ENCODE measurements at places on chromosomes 11 and 22.

- DNase-seq: no peak
Observed at GRCh38 chr11:69202511-69203221, 46.9 kb downstream of the SMIM38 start.

DNA sequence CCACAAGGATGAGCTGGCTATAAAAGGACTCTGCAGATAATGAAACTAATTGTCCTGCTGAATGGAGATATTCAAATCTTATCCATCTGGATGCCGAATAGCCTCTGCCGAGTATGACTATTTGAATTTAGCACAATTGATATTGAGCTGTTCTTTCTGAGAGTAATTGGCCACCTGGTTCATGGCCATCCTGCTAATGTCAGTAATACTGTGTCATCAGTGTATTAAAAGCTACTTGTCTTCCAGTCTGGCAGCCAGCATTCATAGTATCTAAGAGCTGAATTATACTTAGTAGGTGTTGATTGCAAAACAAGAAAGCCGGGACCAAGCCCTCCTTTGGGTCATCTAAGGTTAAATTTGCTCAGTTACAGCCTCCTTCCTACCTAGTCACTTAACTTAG is 310.7 kb upstream of the NCAM1 start:
- no peak for DNase-seq

- DNase-seq: no peak
Observed at GRCh38 chr11:93591247-93591898, 48.2 kb upstream of the SMCO4 start.

- no peak for DNase-seq
Observed at GRCh38 chr11:128603003-128603696, 15.8 kb upstream of the ETS1 start.

DNA sequence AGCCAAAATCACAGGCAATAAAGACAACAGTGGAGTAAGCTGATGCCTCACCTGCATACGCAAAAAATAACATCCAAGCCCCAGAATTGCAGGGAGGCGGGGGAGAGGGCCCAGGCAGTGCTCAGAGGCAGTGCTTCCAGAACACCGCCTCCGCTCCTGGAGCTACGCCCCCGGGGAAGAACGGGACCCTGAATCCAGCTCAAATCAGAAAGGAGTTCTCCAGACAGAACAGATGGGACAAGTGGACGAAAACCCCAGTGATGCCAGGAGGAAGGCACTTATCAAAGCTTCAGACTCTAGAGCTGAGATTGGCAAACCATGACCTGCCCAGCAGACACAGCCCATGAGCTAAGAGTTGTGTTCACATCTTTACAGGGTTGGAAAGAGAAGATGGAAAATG is 683.9 kb downstream of the TBC1D22A start:
- DNase-seq: peak; percentile 7

- no peak for DNase-seq
Observed at GRCh38 chr11:72631806-72632731, 42.2 kb downstream of the PDE2A start.

DNA sequence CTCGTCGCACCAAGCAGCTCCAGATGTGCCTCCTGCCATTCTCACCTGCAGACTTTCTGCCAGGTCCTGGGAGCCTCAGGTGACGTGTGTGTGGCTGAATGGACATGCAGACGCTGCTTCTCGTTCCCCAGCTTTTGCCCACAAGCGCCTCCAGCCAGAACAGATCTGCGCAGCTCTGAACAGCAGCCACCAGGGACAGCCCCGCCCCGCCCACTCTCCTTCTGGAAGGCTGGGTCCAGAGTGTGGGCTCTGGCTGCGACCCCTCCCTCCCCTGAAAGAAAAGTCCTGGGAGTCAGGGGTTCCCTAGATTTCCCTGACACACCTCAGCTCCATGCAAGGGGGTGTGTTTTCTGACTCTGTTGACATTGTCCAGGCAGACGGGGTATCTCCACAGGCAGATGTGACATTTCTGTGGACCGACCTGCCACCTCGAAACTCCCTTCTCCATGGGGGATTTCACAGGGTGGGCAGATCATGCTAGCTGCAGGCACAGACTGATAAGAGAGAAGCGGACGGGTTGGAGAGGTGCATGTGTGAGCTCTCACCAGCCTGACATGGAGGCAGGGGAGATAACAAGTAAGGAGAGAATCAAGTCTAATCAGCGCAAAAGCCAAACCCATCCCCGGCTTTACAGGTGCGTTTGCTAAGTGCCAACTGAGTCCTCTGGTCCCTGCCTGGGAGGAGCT is 19.8 kb downstream of the SLCO2B1 start:
- DNase-seq: no peak

- DNase-seq: no peak
Observed at GRCh38 chr11:77100166-77101042, 2.2 kb upstream of the OMP start.

DNA sequence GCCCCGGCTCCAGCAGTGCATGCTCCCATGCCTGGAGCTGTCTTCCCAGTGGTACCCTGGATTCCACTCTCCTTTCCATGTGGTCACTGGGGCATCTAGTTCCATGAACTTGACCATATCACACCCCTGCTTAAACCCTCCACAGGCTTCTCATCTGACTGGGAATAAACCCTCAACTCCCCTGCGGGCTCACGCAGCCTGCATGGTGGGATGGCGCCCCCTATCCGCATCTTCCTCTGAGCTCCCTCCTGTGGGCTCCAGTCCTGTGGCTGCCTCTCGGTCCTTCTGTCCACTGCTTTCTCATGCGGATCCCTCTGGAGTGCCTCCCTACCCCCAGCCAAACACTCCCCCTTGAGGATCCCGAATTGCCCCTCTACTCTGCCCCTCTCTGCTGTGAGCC is 41.4 kb upstream of the TTLL12 start:
- DNase-seq: peak; percentile 62

GRCh38 chr22:39856588-39856987 is 37.0 kb downstream of the ENTHD1 start:
- DNase-seq: no peak

- DNase-seq: no peak
Observed at GRCh38 chr22:37324340-37325038, 42.2 kb downstream of the CYTH4 start.

- DNase-seq: no peak
Observed at GRCh38 chr11:10715571-10715970, 22.0 kb upstream of the IRAG1 start.

- DNase-seq: no peak
Observed at GRCh38 chr11:14373941-14374646, 15.1 kb upstream of the RRAS2 start.

GRCh38 chr11:64864473-64865285 is 13.7 kb downstream of the EHD1 start:
- DNase-seq: peak; percentile 86

GRCh38 chr11:38384568-38384967 is 1786.5 kb upstream of the RAG2 start:
- no peak for DNase-seq

DNA sequence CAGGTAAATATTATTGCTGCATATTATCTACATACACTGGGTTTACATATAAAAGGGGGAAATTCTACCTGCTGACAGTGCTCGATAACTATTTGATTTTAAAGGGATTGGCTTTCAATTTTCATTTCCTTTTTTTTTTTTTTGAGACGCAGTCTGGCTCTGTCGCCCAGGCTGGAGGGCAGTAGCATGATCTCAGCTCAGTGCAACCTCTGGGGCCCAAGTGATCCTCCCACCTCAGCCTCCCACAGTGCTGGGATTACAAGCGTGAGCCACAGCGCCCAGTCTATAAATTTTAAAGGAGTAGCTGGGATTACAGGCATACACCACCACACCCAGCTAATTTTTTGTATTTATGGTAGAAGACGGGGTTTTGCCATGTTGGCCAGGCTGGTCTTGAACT is 3.2 kb upstream of the PCF11 start:
- DNase-seq: no peak

Measured in activated CD8-positive, alpha-beta memory T cell treated with anti-CD3 and anti-CD28 coated beads for 24 hours (primary cell).